Stimulated activated naive CD8-positive, alpha-beta T cell treated with anti-CD3 and anti-CD28 coated beads, Interleukin-15, amount 100 ng/mL, for 72 hours (primary cell): ENCODE measurements at places on chromosomes 16 and 17.

DNA sequence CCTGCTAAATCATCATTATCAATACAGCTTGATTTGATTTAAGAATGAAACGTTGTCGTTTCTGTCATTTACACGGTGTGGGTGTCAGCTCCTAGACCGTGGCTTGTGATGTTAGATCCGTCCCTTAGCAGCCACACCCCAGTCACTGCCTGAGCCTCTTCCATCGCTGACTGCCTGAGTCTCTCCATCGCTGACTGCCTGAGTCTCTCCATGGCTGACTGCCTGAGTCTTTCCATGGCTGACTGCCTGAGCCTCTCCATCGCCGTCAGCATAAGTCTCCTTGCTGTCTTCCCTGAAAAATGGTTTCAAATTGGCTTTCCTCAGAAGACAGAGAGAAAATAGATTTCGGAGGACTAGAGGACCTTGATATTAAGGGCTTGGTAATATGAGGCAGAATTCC lies 53.8 kb upstream of the CMIP start:
- no peak for DNase-seq

GRCh38 chr17:81365601-81366585 lies 29.4 kb upstream of the BAHCC1 start:
- peak; percentile 51 for DNase-seq

- DNase-seq = no peak
Measured at GRCh38 chr16:81698310-81698641, 80.8 kb upstream of the PLCG2 start.

GRCh38 chr16:69120096-69120664 lies 12.2 kb downstream of the CHTF8 start:
- DNase-seq = no peak

DNA sequence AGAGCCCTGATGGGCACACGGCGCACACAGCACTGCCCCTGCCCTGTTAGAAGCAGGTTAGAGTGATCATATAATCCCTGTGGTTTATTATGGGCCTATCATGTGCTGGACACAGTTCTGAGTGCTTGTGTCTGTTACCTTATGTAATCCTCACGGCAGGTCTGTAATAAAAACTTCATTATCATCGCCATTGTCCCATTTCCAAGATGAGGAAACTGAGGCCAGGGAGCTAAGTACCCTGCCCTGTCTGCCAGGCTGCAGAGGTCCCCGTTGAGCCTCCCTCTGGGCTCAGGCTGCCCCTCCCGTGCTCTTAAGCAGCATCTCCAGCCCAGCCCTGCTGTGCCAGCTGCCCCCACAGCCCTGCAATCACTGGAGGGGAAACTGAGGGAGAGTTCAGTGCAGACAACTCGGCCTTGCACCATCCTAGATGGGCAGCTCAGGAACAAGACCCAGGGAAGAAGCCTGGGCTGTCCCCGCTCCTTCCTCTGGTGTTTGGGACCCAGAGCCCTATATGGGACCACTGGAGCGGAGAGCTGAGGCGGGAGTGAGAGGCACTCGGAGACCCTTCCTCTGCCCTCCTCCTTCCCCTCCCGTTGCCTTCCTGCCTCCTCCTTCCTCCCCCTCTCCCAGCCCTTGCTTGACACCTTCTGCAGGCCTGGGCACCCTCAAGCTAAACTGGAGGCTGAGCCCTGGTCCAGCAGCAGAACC lies 42.0 kb downstream of the WNT3 start:
- DNase-seq = no peak

GRCh38 chr16:16144416-16144815 lies 78.9 kb downstream of the ABCC6 start:
- no peak for DNase-seq

DNA sequence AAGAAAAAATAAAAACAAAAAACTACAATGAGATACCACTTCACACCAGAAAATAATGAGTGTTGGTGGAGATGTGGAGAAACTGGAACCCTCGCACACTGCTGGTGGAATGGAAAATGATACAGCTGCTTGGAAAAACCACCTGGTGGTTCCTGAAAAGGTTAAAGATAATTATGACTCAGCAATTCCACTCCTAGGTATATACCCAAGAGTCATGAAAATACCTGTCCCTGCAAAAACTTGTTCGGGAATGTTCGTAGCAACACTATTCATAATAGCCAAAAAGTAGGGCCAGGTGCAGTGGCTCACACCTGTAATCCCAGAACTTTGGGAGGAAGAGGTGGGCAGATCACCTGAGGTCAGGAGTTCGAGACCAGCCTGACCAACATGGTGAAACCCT lies 8.1 kb upstream of the ITGAE start:
- DNase-seq = no peak
